ENCODE measurements at places on chromosomes 1 and 21.

- no peak for DNase-seq
These were observed 42.2 kb upstream of the TARBP1 start for GRCh38 chr1:234520908-234521817.

GRCh38 chr1:227357927-227358302 is 39.6 kb upstream of the CDC42BPA start:
- no peak for DNase-seq

DNA sequence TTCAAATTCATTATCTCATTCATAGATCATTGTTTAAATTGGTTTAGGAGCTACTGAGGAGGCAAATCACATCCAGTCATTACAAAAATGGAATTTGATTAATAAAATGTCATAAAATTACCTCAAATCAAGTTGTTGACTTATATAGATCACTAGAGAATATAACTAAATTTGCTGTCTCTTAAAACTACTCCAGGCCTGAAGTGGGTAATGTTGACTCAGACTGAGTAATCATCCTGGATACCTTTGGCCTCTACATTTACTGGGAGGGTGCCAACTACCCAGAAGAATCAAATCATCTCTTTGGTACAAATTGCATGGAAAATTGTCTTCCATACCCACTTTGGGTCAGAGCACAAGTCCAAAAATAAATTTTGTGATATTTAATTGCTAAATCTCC is 191.2 kb upstream of the GREM2 start:
- no peak for DNase-seq

DNA sequence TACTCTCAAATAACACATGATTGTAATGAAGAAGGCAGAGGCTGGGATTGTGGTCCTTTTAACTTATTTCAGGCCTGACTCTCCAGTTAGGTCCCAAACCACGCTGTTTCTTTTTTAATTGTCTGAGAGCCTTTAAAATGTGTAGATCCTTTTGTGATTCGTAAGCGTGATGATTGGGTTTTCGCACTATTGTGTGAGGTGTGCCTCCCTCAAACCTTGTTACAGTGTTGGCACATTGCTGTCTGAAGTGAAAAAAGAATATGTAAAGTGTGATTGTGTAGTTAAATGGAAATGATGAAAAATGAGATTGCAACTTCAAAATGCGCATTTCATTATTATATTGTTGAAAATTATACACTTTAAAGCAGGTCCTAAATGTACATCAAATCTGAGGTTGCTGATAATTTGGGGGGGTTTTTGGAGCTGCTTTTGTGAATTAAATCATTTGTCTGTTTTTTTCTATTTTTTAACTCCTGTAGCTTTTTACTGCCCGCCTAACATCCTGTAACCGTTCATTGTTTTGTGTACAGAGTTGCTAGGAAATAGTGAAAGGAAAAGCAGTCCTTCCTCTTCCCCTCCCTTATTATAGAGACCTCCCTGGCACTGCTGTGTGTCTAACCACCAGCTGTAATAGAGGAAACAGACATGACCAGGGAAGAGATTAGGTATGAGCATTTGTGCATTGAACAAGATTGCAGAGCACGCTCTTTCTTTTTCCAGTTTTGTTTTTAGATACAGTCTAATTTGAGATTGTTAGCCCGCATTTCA is 43.3 kb downstream of the IARS2 start:
- peak; percentile 30 for DNase-seq

- no peak for DNase-seq
These were observed 176.1 kb downstream of the GALNT2 start for GRCh38 chr1:230243146-230243545.

- DNase-seq: no peak
These were observed 28.5 kb downstream of the COA7 start for GRCh38 chr1:52669696-52670095.

GRCh38 chr1:61056573-61057439 is 25.6 kb upstream of the NFIA start:
- DNase-seq: peak; percentile 83

DNA sequence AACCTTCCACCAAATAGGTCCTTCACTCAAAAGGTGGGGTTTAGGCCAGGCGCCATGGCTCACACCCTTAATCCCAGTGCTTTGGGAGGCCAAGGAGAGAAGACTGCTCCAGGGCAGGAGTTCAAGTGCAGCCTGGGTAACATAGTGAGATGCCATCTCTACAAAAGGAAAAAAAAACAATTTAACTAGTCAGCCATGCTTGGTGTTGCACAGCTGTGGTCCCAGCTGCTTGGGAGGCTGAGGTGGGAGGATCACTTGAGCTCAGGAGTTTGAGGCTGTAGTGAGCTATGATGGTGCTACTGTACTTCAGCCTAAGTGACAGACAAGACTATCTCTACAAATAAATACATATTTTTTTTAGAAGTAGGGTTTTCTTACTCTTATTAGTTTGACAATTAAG is 617.5 kb downstream of the KIF26B start:
- DNase-seq: no peak

- DNase-seq: no peak
These were observed 26.9 kb downstream of the KRTAP19-8 start for GRCh38 chr21:31011412-31011811.

DNA sequence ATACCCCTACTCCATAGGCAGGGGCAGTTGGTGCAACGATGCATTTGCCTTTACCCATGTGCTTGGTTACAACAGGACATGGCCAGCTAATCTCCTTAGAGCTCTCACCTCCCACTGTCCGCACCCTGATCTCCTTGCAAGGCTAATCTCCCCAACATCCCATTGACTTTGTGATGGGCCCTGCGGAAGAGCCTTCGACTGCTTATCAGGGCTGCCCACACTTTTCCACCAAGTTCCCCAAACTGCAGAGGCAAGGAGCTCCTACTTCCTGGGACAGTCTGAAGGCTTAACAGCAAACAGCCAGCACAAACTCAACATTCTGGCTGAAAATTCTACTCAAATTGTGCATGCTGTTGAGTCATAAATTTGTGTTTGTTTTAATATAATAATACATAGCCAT is 36.0 kb downstream of the C1orf94 start:
- no peak for DNase-seq

- DNase-seq: no peak
These were observed 29.7 kb upstream of the RAVER2 start for GRCh38 chr1:64715186-64715585.

GRCh38 chr1:112923234-112923958 is 32.6 kb downstream of the SLC16A1 start:
- DNase-seq: no peak

- no peak for DNase-seq
These were observed 221.3 kb downstream of the TOMM20 start for GRCh38 chr1:234907208-234907939.

DNA sequence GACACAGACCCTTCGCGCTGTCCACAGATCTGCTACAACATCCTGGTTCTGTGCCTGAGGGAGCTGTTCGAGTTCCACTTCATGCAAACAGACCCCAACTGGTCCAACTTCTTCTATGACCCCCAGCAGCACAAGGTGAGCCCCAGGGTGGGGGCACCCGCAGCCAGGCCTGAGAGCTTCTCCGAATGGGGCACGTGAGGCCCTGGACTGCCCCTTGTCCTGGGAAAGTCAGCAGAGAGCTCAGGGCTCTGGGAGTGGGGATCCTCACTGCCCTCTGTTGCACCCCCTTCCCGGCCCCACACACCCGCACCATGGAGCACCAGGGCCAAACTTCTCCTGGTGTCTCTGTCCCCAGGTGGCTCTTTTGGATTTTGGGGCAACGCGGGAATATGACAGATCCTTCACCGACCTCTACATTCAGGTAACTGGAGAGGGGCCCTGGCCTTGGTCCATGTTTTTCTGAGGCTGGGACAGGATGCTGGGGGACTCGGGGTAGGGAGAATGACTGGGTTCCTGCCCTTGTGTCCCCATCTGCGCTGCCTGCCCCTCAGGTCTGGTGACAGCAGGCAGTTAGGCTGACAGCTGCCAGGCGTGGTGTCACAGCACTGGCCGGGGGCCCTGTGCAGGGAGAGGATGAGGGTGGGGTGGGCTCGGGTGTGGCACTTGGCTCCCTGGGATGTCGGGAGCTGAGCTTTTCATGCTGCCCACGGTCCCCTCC is 44.6 kb downstream of the COQ8A start:
- no peak for DNase-seq

GRCh38 chr1:924656-925560 is 1.2 kb downstream of the SAMD11 start:
- DNase-seq: no peak

- DNase-seq: no peak
These were observed 26.4 kb upstream of the ARHGEF10L start for GRCh38 chr1:17513131-17513530.

Measured in skin of body (tissue), 3 donors.